ENCODE measurements at places on chromosomes 5 and 9.

GRCh38 chr5:68247627-68248026 is 32.1 kb downstream of the PIK3R1 start:
- peaks cover 58% of the 10 kb centered on the region for H3K4me1 ChIP-seq
- H3K27me3 ChIP-seq, result no peaks in the 10 kb centered on the region
- H3K27ac ChIP-seq, result no peak overlapping the region
- no peak overlapping the region for H3K4me3 ChIP-seq
- DNase-seq, result no peak
- H3K36me3 ChIP-seq, result no peaks in the 10 kb centered on the region

- H3K4me1 ChIP-seq, result peaks cover 21% of the 10 kb centered on the region
- H3K36me3 ChIP-seq, result no peaks in the 10 kb centered on the region
- H3K27ac ChIP-seq, result no peak overlapping the region
- no peak overlapping the region for H3K4me3 ChIP-seq
Measured at GRCh38 chr5:115806986-115807653, 9.3 kb downstream of the CDO1 start.

- peaks cover 35% of the 10 kb centered on the region for H3K4me1 ChIP-seq
- no peak overlapping the region for H3K4me3 ChIP-seq
- no peak overlapping the region for H3K27ac ChIP-seq
- peaks cover 9% of the 10 kb centered on the region for H3K27me3 ChIP-seq
- DNase-seq, result no peak
Measured at GRCh38 chr5:177388521-177389052, 4.4 kb downstream of the SLC34A1 start.

DNA sequence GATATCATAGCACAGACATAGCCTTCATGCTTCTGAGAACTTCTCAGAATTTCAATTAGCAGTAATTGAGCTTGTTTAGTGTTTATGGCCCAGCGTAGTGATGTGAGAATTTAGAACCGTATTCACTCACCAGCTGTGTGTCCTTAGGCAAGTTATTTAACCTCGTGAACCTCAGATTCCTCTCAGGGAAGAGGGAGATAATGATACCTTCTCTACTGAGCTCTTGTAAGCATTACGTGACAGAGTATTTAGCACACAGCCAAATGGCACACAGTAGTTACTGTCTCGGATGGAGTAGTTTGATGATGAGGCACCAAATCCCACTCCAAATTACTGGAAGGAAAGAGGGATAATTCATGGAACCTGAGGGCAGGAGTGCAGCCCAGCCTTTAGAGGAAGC is 429.3 kb downstream of the CCDC171 start:
- no peaks in the 10 kb centered on the region for H3K4me1 ChIP-seq
- DNase-seq, result no peak
- H3K27ac ChIP-seq, result no peak overlapping the region
- H3K36me3 ChIP-seq, result no peaks in the 10 kb centered on the region
- no peak overlapping the region for H3K4me3 ChIP-seq

DNA sequence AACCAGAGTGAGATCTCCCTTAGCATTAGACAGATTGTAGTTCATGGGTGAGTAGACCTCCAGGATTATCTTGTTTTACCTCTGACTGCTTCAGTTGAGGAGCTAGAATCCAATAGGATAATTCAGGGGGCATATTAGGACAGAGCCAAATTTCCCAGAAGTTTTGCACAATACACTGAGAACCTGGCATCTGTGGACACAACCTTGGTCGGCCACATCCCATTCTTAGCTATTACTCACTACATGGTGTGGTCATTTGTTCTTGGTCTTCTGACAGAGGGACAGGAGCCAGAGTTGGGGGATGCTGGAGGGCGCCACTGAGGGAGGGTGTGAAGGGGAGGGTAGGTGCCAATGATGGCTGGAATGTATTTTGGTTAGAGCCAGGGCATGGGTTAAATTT is 66.6 kb downstream of the NPR3 start:
- DNase-seq, result no peak
- H3K27me3 ChIP-seq, result peaks cover 3% of the 10 kb centered on the region
- peaks cover 45% of the 10 kb centered on the region for H3K36me3 ChIP-seq
- H3K27ac ChIP-seq, result no peak overlapping the region

GRCh38 chr5:126368239-126368812 is 54.9 kb upstream of the GRAMD2B start:
- H3K27me3 ChIP-seq, result no peaks in the 10 kb centered on the region
- DNase-seq, result no peak
- H3K27ac ChIP-seq, result no peak overlapping the region
- H3K4me1 ChIP-seq, result peaks cover 16% of the 10 kb centered on the region
- H3K4me3 ChIP-seq, result no peak overlapping the region

- no peak overlapping the region for H3K27ac ChIP-seq
- H3K4me3 ChIP-seq, result no peak overlapping the region
- H3K27me3 ChIP-seq, result no peaks in the 10 kb centered on the region
Measured at GRCh38 chr5:111869681-111870080, 112.7 kb upstream of the NREP start.

DNA sequence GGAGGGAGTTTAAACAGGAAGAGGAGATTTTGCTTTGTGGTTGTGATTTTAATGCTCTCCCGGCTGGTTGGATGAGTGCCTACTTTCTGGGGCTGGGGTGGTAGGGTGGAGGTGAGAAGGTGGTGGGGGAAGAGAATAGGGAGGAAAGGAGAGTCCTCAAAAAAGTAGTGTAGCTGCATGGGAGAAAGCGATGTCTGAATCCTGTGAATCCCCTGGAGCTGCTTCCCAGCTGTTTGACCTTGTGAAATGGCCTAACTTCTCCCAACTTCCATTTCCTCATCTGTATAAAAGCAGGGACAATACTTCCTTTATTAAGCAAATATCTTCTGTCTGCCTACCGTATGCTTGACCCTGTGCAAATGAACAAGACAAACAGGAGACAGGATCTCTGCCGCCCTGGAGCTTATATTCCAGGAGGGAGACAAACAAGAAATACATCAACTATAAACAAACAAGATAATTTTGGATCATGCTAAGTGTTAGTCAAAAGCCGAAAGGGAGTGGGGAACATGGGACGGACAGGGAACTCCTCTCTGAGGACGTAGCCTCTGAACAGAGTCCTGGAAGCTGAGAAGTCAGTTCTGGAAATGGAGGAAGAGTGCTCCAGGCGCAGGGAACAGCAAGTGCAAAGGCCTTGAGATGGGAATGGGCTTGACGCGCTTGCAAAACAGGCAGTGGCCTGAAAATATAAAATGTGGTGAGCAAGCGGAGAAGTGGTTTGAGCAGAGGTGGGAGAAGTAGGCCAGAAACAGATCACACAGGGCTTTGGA is 103.5 kb downstream of the SPRY4 start:
- H3K4me3 ChIP-seq, result no peak overlapping the region
- peaks cover 18% of the 10 kb centered on the region for H3K4me1 ChIP-seq
- no peaks in the 10 kb centered on the region for H3K27me3 ChIP-seq
- H3K27ac ChIP-seq, result peak overlapping the region; percentile 36

- H3K27me3 ChIP-seq, result no peaks in the 10 kb centered on the region
- H3K4me3 ChIP-seq, result no peak overlapping the region
- no peaks in the 10 kb centered on the region for H3K4me1 ChIP-seq
- no peaks in the 10 kb centered on the region for H3K36me3 ChIP-seq
- DNase-seq, result no peak
- no peak overlapping the region for H3K27ac ChIP-seq
Measured at GRCh38 chr5:115472271-115473025, 72.1 kb downstream of the FEM1C start.

DNA sequence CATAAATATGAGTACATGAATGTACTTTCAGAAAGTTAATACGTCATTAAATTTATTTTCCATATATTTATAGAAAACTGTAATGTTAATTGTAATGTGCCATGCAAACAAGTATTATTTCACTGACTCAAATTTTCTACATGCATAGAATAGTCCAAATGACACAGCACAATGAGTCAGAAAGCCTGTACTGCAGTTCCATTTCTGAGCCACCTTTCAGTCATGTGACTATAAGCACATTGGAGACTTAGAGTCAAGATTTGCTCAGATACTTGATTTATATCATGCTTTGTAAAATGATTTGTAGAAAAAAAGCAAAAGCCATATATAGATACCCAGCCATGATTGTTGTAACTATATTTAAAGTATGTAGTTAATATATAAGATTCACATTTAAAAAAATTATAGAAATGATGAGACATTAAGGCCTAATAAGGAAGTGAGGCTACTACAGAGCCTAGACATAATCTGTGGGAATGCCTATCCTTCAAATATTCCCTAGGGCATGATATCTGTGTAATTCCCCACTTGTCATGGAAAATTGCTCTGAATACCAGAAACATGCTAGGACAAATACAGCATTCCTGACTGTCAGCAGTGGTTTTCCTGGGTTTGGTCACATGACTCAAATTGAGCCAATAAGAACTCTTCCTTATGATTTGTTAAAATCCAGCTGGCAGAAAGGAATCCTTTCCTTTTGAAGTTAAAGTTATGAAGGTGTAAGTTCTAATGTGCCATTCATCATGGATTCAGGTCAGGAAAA is 50.0 kb downstream of the PTPRD start:
- H3K4me1 ChIP-seq, result no peaks in the 10 kb centered on the region
- H3K4me3 ChIP-seq, result no peak overlapping the region
- H3K27ac ChIP-seq, result no peak overlapping the region
- H3K36me3 ChIP-seq, result no peaks in the 10 kb centered on the region
- no peaks in the 10 kb centered on the region for H3K27me3 ChIP-seq

- no peak overlapping the region for H3K27ac ChIP-seq
- H3K27me3 ChIP-seq, result peaks cover 15% of the 10 kb centered on the region
- H3K36me3 ChIP-seq, result peaks cover 3% of the 10 kb centered on the region
- H3K4me1 ChIP-seq, result peaks cover 6% of the 10 kb centered on the region
- no peak overlapping the region for H3K4me3 ChIP-seq
Measured at GRCh38 chr9:129156163-129156562, 21.9 kb downstream of the IER5L start.

DNA sequence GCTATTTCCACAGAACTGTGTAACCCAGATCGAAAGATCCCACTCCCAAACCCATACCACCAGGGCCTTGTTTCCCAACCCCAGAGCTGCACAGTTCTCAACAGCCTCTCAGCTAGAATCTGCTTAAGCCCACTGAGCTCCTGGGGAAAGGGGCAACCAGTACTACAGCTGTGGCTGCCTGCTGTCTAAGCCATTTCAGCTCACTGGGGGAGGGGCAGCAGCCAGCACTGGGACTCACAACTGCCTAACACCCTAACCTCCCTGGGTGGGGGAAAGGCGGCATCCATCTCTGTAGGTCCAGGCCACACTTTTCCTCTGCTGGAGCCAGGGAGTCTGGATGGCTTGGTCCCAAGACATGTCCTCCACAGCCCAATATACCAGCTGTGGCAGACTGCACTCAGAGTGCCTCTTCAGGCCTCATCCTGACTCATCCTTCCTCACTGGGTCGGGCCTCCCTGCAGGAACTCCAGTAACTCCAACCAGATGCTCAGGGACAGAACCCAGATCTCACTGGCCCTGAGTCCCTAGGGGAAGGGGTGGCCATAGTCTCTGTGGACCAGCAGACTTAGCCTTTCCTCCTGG is 241.4 kb downstream of the HINT1 start:
- H3K36me3 ChIP-seq, result no peaks in the 10 kb centered on the region
- no peak for DNase-seq
- no peak overlapping the region for H3K4me3 ChIP-seq

All from endothelial cell (in vitro differentiated cells).